Stimulated activated CD4-positive, alpha-beta T cell treated with anti-CD3 and anti-CD28 coated beads, TNF-alpha, amount 100 ng/mL, for 4 hours (primary cell): ENCODE measurements at places on chromosomes 1 and 21.
A peak's percentile ranks its signal among the peaks of the same experiment; 100 is the strongest.

- DNase-seq = no peak
Measured at GRCh38 chr1:43962324-43962723, 7.5 kb upstream of the DPH2 start.

GRCh38 chr1:64320007-64320406, 116.6 kb downstream of the UBE2U start:
- no peak for DNase-seq

- no peak for DNase-seq
Measured at GRCh38 chr1:46404482-46405196, 10.5 kb downstream of the FAAH start.

DNA sequence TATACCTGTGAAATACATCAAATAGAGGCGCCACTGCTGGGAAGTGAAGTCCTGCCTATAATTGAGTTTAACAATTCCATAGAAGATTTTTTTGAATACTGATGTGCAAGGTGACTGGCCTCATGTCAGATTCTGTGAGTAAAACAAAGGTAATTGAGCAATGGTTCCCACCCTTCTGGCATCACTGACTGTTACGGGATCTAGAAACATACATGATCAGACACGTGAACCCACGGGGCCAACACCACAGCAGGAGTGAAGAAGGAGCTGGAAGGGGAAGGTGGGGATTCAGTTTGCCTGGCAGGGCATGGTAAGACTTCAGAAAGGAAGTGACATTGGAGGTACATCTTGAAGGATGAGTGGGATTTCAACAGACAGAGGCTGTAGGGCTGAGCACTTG, 270.2 kb downstream of the DISC1 start:
- DNase-seq = no peak

DNA sequence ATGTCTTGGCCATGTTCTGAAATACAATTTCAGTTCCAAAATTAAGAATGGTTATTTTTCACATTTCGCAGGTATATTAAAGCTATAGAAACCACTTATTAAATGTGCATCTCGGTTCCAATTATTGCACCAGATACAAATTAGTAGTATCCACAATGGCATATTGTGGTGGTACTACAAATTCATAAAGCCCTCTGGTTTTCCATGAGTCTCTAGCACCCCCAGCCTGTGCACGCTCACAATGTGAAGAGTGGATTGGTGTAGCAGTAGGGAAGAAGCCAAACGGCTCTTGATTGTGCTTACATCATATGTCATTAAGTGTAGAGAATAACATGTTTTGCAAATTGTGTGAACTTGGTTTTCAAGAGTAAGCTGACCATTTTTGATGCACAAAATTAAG, 1.9 kb upstream of the BRINP3 start:
- no peak for DNase-seq

- no peak for DNase-seq
Measured at GRCh38 chr1:15726508-15726907, 9.6 kb upstream of the SLC25A34 start.

GRCh38 chr1:87983841-87984240, 655.2 kb downstream of the LMO4 start:
- DNase-seq = no peak

GRCh38 chr1:74570797-74571492, 58.5 kb upstream of the LRRC53 start:
- no peak for DNase-seq

DNA sequence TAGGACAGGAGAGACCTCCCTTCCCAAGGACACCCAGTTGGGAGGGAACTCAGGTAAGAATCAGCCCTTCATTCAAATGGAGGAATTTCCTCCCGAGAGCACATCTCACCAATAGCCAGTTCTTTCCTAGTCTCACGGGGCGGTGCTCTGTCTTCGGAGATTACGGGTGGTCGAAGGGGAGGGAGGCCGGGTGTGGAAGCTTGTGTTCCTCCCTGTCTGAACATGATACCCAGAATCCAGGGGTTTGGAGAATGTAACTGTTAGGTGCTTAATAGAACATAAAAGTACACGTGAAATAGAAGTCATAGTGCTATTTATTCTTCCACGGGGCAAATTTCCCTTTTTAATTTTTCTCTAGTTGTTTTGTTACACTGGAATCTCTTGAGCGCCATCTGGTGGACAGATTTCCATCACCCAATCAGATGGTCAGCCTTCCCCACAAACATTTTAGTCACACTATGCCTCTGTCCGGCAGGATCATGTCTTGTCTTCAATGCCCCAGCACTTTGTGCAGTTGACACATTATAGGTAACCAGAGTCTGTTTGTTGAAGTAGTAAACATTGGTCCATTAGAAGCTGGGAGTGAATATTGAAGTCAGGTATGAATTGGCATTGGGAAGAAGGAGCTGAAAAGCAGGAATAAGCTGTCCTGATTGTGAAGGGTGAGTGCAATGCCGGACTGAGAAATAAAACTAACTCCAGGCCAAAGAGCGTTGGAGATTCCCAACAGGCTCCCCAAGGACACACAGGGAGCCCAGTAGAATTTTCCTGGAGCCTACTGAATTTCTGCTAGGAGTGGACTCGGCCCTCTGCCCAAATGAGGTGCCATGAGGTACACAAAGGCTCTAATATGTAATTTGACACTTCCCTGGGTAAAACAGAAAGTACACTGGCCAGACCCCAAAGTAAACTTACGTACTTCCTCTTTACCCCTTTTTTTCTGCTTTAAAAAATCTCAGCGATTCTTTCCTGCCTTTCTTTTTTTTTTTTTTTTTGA, 27.6 kb upstream of the ZNF697 start:
- peak; percentile 40 for DNase-seq

GRCh38 chr1:35460796-35461195, 96.4 kb downstream of the KIAA0319L start:
- DNase-seq = no peak

GRCh38 chr1:53125623-53126360, 16.6 kb downstream of the SLC1A7 start:
- DNase-seq = no peak

DNA sequence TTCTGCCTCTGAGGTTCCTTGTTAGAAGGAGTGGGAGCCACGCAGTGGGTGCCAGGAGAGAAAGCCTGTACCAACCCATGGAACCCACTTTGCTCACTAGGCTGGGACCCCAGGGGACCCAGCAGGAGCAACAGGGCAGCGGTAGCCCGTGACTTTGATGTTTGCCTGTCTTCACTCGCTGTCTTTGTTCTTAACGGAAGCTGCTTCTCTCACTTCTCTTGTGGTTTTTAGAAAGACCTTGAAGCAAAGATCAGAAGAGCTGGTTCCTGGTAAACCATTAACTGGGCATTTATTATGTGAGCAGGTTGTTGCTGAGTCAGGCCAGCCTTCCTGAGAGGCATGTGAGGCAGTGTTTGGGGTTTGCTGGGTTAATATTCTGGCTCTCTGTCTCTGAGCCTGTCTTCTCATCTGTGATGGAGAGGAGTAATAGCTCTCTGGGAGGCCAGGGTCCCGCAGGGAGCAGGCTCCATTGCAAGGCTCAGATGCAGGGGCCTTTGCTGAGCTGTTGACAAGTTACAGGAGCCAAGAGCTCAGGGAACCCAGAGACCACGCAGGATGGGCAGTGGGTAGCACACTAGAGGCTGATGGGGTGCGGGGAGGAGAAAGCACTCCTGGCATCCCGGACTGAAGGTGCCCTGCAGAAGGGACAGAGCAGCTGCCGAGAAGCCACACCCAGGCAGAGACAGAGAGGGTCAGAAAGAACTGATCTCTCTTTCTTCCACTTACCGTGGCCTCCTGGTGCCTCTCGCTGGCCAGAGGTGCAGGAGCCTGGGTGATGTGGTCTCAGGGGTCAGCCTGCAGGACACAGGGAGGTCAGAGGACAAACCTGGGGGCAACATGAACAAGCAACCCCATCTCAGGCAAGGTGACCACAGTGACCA, 367.5 kb upstream of the C1orf174 start:
- no peak for DNase-seq

GRCh38 chr1:56235909-56236510, 343.4 kb downstream of the PLPP3 start:
- DNase-seq = no peak

DNA sequence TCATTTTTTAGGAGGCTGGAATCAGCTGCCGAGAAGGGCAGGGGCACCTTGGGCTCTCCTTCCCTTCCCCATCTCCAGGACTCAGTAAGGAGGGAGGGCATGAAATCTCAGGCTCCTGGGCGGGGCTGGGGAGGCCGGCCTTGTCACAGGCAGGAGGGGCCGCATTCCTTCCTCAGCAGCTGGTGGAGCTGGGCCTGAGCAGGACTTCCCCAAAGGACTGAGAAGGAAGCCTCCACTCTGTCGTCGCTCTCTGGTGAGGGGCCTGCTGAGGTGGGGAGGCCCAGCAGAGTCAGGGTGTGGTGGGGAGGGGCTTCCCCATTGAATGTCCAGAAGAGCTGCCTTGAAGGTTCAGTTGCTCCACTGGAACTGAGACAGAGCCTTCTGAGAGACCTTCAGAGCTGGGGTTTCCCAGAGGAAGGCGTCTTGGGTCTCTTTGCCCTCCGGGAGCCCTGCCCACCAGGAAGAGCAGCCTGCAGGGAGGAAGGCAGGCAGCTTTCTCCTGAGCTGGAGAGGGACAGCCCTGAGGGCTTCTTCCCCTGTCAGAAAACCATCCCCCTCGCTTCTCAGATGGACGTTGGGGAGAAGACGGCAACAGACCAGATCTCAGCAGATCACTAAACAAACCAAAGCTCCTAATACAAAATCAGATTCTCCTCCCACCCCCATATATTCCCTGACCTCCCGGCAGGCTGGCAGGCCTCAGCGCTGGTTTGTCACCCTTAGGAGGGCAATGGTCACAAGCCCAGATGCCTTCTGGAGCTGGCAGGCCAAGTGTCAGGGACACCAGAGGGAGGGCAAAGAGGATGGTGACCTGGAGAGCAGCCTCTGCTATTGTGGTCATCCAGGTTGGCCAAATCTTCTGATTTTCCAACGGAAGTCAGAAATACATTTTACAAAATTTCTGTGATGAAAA, 10.7 kb downstream of the KCNA10 start:
- DNase-seq = no peak

DNA sequence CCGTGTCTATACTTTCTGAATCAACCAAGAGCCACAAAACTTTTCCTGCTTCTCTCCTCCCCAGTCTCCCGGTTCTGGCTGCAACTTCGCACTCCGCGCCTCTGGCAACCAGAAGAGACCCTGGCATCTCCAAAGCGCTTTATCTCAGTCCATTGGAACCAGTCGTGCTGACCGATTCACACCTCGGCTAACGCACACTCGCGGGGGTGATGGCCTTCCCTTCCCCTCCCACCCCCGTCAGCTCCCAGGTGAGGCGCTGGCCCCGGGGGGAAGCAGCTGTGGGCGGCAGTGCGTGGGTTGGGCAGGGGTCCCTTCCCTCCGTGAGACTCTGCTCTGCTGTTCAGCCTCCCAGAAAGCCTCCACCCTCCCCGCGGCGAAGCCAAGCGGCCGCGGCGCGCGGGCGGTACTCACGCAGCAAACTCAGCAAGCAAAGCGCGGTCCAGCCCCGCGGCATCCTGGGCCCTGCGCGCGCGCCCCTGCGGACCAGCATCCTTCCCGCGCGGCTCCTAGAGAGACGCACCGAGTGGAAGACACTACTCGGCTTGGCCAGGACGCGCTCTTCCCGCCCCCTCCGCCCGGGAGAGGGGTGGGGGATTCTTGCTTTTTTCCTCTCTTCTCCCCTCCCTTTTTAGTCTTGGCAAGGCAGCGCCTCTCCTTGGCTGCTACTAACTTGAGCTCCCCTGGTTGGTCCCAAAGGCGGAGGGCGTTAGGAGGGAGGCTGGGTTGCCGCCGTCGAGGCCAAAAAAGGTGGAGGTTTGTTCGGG, at the start of gene CD34:
TSS of gene CD34 (minus strand) at position 535 of the 764 bp plus-strand sequence. CDS start at position 490, 45 bp downstream.
- no peak for DNase-seq

GRCh38 chr1:91885213-91885715, 687 bp downstream of the TGFBR3 start:
- no peak for DNase-seq

- no peak for DNase-seq
Measured at GRCh38 chr1:32580348-32581017, 41.3 kb downstream of the ZBTB8A start.

DNA sequence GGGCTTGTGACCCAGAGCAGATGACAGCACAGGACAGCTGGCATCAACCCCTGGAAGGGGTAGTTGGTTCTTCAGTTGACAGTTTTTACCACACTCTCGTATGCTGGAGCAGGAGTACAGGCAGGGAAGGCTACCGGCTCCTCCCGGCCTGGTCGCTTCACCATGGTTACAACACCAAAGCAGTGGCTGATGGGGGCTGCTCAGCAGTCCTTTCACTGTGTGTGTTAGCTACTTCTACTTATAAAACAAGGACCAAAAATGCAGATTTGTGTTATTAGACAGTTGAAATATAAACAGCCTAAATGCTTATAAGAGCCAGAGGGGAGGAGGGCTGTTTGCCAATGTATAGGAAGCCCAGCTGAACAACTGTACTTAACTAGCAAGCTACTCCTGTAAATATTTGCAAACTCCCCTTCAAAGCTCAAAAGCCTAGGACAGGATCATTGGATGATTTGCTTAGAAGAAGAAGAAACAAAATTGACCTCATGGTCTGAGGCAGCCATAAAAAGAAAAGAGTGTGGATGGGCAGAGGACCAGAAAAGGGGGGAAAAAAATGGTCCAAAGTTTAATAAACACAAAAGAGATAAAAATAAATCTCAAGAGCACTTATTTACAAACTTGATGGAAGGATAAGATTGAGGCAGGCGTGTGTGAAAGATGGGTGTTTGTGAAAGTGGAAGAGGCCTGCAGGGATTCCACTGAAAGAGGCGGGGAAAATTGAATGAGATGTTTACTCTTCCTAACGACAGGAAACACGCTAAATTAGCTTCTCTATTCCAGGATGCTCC, 57.1 kb downstream of the TGFB2 start:
- DNase-seq = no peak

GRCh38 chr1:167136806-167137205, 42.9 kb downstream of the STYXL2 start:
- no peak for DNase-seq

GRCh38 chr21:27314131-27314530, 347.2 kb upstream of the ADAMTS5 start:
- DNase-seq = no peak

GRCh38 chr1:18079941-18080735, 27.5 kb upstream of the IGSF21 start:
- DNase-seq = no peak

GRCh38 chr1:218464871-218465270, 119.7 kb downstream of the TGFB2 start:
- DNase-seq = no peak

DNA sequence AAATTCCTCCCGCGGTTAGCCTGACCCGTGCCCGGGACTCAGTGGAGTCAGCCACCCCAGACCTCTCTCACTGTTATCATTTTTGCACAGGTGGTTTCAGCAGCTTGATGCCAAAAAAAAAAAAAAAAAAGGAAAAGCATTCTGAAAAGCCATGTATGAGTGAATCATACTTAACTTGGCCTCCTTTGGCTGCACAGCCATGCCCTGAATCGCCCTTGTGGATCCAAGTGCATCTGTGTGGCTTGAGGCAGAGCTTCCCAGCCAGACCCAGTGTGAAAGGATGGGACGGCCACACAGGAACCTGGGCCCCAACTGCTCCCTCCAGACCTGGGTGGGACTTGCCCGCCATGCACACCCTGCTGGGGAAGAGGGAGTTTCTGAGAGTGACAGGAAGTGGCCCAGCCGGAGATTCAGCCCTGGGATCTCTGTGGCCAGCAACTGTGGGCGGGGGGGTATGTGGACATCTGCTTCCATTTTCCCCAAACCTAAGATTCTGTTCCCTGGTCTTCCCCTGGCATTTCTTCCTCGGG, 8.6 kb downstream of the YBEY start:
- no peak for DNase-seq

- no peak for DNase-seq
Measured at GRCh38 chr1:56034222-56034621, 545.1 kb downstream of the PLPP3 start.

GRCh38 chr21:25506887-25507286, 100.4 kb downstream of the MRPL39 start:
- DNase-seq = no peak
